Activated CD4-positive, CD25-positive, alpha-beta regulatory T cell treated with anti-CD3 and anti-CD28 coated beads, Interleukin-2, amount 50 U/mL, for 24 hours (primary cell): ENCODE measurements at places on chromosomes 4 and X.

GRCh38 chrX:73916931-73917667 lies 354.1 kb downstream of the CHIC1 start:
- no peak for ATAC-seq

- ATAC-seq, result no peak
Observed at GRCh38 chr4:138835832-138836533, 179.6 kb upstream of the NOCT start.

DNA sequence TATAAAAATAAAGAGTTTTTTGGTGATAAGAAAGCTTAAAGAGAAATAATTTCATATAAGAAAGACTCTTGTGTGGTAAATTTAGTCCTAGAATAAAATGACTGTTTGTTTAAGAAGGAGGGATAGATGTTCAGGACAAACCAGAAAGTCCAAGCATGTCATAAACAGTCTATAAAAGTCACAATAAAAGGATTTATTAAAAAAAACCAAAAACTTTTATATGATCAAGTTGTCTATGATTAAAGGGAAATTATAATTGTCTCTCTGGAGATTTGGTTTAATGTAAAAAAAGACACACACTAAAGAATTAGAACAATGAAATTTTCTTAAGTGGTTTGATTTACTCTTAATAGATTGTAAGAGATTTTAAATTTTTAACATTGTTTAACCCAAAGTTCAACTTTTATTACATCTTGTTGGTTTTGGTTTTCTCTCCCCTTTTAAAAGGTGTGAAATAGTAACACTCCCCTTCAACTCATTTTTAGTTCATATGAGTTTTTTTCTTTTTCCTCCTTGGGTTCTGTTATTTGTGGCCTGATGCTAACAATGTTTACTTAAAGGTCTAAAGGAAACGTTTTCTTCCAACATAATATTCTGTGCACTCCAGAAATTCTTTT lies 89.7 kb downstream of the PDHA2 start:
- ATAC-seq, result no peak

DNA sequence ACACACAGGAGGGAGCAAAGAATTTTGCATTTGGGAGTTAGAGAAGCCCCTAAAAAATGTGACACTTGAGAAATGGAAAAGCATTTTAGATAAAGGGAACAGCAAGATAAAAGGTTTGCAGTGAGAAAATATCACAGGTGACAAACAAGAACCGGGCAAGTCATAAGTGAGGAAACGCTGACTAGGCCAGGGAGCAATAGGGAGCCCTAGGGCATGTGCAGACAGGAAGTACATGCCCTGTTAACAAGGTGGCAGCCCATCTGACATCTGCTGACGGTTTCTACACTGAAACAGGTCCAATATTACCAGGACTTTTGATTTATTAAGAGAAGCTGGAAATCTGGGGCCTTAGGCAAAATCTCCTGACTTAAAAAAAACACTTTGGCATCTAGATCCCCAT lies 4.0 kb upstream of the IL13RA1 start:
- no peak for ATAC-seq

DNA sequence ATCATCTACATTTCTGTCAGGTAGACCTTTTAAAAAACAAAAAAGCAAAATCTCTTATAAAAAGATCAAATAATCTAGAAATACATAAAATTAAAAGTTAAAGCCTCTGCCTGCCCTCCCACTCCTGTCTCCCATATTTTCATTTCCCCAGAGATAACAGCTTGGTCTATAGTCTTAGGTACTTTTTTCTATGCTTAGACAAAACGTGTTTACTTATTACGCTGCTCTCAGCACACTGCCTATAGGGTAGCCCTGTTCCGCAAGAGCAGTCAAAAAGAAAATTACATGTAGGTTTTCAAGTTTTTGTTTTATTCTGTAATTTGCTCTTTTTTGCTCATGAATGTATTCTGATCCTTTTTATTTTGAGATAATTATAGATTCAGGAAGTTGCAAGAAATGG lies 73.3 kb downstream of the TAF1 start:
- no peak for ATAC-seq
